ENCODE measurements at places on chromosomes 13 and 19.

DNA sequence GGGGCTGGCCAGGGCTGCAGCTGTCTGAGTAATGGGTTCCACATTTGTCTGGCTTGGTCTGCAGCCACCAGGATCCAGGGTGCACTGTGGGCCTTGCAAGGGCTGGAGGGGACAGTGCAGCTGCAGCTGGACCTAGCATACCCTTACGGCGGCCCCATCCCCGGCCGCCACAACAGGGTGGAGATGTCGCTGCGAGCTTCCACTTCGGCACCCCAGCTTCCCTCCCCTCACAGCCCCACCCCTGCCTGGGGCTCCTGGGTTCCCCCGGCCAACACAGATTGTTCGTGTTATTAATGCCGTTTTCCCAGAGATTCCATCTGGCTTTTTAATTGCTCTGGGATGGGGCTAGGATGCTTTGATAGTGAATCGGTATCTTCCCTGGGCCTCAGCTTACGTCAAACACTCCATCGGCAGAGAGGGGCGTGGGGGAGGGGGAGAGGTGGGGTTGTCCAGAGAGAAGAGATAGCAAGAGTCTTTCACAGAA lies 5.8 kb downstream of the CEBPA start:
- no peak for DNase-seq

DNA sequence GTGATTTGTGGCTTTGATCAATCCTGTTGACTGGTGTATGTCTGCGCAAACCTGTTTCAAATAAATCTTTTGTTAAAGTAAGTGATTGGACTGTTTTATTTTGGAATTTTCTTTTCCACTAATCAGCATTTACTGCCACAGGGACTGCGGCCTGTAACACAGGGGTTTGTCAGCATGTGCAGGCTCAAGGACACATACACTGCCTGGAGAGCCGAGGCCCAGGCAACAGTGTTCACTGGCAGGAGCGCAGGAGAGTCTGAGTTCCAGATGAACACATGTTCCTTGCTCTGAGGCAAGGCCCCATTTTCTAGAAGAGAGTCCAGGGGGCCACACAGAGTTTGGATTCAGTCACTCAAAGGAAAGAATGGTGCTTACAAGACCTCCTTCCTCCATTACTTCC lies 26.0 kb downstream of the SHISA2 start:
- DNase-seq = no peak

DNA sequence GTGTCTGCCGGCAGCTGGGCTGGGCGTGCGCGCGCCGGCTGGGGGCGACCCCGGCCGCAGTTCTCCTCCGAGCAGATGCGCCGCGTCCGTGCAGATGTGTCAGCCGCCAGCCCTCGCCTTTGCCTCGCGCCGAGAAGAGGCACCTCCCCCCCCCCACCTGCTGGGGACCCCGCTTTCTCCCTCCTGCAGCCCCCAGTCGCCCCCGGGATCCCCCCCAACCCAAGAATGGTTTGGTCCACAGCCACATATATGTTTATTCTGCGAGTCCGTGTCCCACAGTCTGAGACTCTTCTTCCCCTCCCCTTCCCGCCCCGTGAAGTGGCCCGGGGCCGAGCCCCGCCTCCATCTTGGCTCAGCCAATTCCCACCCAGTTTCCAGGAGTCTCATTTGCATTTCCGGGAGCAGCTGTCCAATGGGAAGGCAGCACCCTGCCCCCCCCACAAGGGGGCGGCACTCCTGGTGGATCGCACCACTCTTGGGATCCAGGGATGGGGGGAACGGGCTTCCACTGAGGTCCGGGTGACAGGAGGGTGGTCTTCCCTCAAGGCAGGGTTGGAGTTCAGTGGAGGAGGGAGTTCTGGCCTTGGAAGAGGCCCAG lies 8.6 kb downstream of the ISOC2 start:
- DNase-seq = no peak

DNA sequence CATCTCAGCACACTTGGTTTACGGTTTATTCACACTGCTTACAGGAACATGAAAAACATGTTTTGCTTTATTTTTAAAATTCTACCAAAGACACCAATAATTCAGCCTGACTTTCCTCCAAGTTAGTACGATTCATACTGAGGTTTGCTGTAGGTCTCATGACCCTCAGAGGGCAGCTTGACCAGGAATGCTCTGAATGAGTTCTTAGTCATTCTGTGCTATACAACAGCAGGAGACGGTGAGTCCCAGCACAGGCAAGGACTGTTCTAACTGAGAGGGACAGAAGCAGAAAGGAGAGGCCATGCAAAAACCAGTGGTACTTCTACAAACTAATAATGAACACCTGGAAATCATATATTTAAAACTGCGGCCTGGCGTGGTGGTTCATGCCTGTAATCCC lies 6.4 kb downstream of the GRTP1 start:
- DNase-seq = no peak

All from GM18507 (cell line).